ENCODE measurements at places on chromosomes 6 and 20.

DNA sequence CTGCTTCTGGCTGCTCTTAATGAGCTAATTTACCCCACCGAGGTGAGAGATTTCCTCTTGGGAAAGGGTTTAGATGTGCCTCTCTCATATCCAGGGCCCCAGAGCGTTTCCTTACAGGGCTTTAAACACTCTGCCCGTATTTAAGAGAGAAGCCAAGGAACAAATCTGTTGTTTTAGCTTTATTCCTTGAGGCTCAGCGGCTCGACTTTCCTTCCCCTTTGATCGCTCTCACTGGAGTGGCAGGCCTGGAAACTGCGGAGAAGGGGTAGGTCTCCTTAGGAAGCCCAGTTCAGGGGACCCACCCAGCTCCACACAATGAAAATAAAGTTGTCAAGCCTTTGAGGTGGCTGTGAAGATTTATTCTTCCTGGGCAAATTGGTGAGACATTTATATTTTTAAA lies 132.0 kb upstream of the JAG1 start:
- DNase-seq, result peak; percentile 8
- no peak overlapping the region for H3K27ac ChIP-seq
- H3K27me3 ChIP-seq, result no peaks in the 10 kb centered on the region
- H3K36me3 ChIP-seq, result no peaks in the 10 kb centered on the region
- H3K4me3 ChIP-seq, result no peak overlapping the region

GRCh38 chr6:39791850-39792539 lies at the start of gene DAAM2:
DAAM2 (plus strand) TSS chr6:39792376; CDS start chr6:39856303, 63,927 bp downstream.
- H3K4me3 ChIP-seq, result peak within 1 kb of the TSS; percentile 63
- no peaks in the 10 kb centered on the region for H3K36me3 ChIP-seq
- H3K27ac ChIP-seq, result no peak within 1 kb of the TSS
- peaks cover 20% of the 10 kb centered on the region for H3K27me3 ChIP-seq
- peak; percentile 66 for DNase-seq
- H3K4me1 ChIP-seq, result peaks cover 24% of the 10 kb centered on the region

DNA sequence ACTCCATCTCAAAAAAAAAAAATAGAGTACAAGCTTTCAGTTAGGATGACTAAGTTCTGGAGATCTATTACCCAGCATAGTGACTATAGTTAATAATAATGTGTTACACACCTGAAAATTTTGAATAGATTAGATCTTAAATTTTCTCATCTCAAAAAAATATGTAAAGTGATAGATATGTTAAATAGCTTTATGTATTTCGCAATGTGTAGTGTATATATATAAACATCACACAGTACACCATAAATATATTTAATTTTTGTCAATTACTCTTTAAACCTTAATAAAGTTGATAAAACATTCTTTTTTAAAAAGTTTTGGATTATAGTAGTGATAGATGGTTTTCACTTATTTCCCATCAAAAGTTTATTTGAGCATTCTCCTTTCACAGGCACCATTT lies 25.6 kb upstream of the LOC128125822 start:
- no peak overlapping the region for H3K27ac ChIP-seq
- no peaks in the 10 kb centered on the region for H3K4me1 ChIP-seq

- no peaks in the 10 kb centered on the region for H3K36me3 ChIP-seq
- DNase-seq, result no peak
- H3K27ac ChIP-seq, result no peak overlapping the region
- H3K4me3 ChIP-seq, result peak overlapping the region; percentile 83
- peaks cover 17% of the 10 kb centered on the region for H3K4me1 ChIP-seq
These were observed 1.2 kb downstream of the EYA2 start for GRCh38 chr20:46895906-46896242.

DNA sequence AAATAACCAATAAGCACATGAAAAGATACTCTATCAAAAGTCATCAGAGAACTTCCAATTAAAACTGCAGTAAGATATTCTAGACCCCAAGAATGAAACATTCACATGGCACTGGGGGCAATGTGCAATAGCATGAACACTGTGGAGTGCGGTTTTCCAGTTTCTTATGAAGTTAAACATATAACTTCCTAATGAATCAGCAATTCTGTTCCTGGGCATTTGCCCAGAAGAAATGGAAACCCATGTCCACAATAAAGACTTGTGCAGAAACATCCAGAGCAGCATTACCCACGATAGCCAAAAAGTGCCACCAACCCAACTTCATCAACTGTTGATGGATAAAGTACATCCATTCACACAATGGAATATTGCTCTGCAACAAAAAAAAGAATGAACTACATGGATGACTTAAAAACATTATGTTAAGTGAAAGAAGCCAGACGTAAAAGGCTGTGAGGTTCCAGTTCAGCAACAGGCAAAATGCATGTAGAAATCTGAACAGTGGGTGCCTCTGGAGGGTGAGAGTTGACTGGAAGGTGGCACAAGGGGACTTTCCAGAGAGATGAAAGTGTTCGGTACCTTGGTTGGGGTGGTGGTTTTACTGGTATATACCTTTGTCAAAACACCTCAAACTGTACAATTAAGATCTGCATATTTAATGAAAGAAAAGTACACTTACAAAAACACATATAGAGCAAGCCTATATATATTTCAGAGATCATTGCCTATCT lies 207.2 kb upstream of the ECI2 start:
- H3K27me3 ChIP-seq, result no peaks in the 10 kb centered on the region
- no peak for DNase-seq
- H3K27ac ChIP-seq, result no peak overlapping the region
- no peaks in the 10 kb centered on the region for H3K4me1 ChIP-seq
- no peak overlapping the region for H3K4me3 ChIP-seq

- no peaks in the 10 kb centered on the region for H3K36me3 ChIP-seq
- H3K27me3 ChIP-seq, result no peaks in the 10 kb centered on the region
- H3K4me1 ChIP-seq, result no peaks in the 10 kb centered on the region
- H3K4me3 ChIP-seq, result no peak overlapping the region
- DNase-seq, result no peak
These were observed 421.0 kb downstream of the TENT5A start for GRCh38 chr6:81331526-81331925.

DNA sequence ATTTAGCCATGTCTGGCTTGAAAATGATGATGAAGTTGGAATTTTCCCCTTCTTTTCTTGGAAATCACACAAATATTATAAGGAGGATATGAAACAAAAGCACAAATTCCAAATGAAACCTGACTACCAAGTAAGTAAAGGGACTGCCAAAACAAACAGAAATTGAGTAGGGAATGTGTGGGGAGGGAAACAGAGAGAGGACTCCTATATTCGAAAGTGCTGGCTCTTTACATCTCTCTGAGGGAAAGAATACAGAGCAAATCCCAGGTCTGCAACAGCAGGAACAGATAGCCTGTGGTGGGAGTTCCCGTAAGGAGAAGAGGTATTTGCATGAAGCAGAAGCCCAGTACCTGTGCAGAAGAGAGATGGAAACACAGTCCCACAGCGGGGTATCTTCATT lies 583.7 kb downstream of the EPM2A start:
- no peak for DNase-seq
- peaks cover 7% of the 10 kb centered on the region for H3K4me1 ChIP-seq
- no peak overlapping the region for H3K4me3 ChIP-seq

DNA sequence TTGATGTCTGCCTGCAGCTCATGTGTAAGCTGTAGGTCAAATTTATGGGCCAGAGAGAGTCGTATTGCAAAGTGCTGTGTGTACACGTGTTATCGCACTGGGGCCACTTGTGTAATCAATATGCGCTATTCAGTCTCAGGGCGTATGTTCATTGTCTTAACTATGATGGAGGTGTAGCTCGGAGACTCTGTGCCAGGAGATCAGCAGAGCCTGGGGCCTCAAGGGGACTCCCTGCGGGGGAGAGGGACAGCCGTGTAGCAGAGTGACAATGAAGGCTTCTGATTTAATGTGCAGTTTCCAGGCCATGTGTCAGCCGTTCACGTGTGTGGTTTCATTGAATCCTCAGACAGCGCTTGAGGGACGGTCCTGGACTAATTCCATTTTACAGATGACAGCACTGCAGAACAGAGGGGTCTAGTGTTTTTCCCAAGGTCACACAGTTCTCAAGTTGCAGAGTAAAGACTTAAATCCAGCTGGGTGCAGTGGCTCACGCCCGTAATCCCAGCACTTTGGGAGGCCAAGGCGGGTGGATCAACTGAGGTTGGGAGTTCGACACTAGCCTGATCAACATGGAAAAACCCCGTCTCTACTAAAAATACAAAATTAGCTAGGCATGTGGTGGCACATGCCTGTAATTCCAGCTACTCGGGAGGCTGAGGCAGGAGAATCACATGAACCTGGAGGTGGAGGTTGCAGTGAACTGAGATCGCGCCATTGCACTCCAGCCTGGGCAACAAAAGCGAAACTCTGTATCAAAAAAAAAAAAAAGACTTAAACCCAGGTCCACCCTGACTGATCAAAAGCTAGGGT lies 242.5 kb downstream of the PREX1 start:
- H3K36me3 ChIP-seq, result no peaks in the 10 kb centered on the region
- H3K27me3 ChIP-seq, result no peaks in the 10 kb centered on the region
- 0 out of 2 replicates have a peak, but pooled peaks cover 3% of the 10 kb centered on the region for H3K4me1 ChIP-seq

GRCh38 chr20:12434672-12435071 lies 517.0 kb downstream of the BTBD3 start:
- DNase-seq, result no peak
- H3K36me3 ChIP-seq, result no peaks in the 10 kb centered on the region
- H3K4me3 ChIP-seq, result no peak overlapping the region
- no peaks in the 10 kb centered on the region for H3K4me1 ChIP-seq
- H3K27ac ChIP-seq, result no peak overlapping the region

DNA sequence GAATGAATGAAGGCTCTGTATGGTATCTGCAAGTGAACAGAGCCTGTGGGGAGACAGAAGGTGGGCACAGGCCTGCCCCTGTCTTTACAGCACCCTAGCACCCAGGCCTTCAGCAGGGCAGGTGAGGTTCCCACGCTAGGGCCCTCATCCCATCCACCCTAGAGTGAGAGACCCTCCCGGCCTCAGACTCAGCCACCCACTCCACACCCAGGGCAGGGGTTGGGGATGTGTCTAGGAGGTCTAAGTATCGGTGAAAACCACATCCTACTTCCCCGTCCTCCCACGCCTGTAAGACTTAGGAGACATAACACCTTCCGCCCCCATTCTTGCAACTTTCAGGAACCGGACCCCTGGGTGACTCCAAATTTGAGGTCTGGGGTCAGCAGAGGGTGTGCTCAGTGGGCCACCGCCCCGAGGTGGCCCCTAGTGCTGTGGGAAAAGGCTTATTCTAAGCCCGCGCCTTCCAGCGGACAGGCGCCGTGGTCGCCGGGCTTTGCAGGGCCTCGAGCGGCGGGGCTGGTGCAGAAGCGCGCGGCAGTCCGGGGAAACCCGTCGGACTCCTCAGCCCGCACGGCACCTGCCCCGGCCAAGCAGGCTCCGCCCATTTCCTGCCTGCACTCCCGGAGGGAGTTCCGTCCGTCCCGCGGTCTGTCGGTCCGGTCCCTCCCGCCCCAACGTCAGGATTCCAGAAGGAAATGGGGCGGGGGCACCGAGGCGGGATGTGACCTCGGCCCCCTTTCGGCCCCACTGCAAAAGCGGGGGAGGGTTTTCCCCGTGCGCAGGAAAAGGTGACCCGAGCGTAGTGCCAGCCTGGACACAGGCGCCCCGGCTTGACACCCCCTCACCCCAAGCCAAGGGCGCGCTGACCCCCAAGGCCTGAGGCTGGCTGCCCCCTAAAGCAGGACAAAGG lies 868 bp downstream of the SAMD10 start:
- H3K4me1 ChIP-seq, result peaks cover 18% of the 10 kb centered on the region
- no peaks in the 10 kb centered on the region for H3K36me3 ChIP-seq

- H3K4me1 ChIP-seq, result peaks cover 3% of the 10 kb centered on the region
- H3K27ac ChIP-seq, result no peak overlapping the region
- DNase-seq, result no peak
- no peaks in the 10 kb centered on the region for H3K36me3 ChIP-seq
These were observed 25.0 kb downstream of the TAB2 start for GRCh38 chr6:149342525-149342924.

GRCh38 chr6:28531479-28532128 lies 5.9 kb downstream of the GPX5 start:
- H3K27me3 ChIP-seq, result no peaks in the 10 kb centered on the region
- H3K27ac ChIP-seq, result peak overlapping the region; percentile 3
- H3K4me3 ChIP-seq, result peak overlapping the region; percentile 10
- DNase-seq, result peak; percentile 85

- H3K27ac ChIP-seq, result no peak overlapping the region
- no peak overlapping the region for H3K4me3 ChIP-seq
- H3K36me3 ChIP-seq, result no peaks in the 10 kb centered on the region
- H3K4me1 ChIP-seq, result no peaks in the 10 kb centered on the region
- no peak for DNase-seq
These were observed 53.8 kb upstream of the SUPT3H start for GRCh38 chr6:45431317-45432065.

- no peak overlapping the region for H3K4me3 ChIP-seq
- peaks cover 31% of the 10 kb centered on the region for H3K4me1 ChIP-seq
- no peak for DNase-seq
These were observed 139.5 kb upstream of the BTBD3 start for GRCh38 chr20:11778206-11778570.

- no peak for DNase-seq
- peak overlapping the region; percentile 92 for H3K4me3 ChIP-seq
These were observed 858 bp upstream of the PTPRK start for GRCh38 chr6:128521282-128521632.

DNA sequence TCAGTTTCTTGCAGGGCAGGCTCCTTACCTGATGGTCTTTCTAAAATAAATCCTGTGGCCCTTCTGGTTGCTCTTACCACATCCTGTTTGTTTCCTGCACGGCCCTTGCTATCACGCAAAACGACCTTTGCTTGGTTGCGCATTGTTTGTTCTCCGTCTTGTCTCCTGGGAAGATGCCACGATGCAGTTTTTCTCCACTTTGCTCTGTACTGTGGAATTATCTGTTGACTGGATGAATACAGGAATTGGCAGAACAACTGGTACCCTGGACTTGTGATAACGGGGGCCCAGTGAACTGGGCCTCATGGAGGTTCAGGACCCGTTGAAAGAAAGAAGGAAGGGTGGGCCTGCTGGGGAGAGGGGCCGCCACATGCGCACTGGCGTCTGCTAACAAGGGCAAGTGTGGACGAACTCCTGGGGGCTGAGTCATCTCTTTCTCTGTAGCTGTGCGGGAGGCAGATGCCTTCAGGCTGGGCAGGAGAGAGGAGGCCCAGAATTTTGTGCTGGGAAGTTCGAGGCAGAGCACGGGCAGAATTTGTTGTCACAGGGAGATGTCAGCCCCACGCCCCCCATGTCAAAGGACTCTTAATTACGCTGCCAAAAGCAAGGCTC lies 139.9 kb downstream of the BMP7 start:
- no peaks in the 10 kb centered on the region for H3K36me3 ChIP-seq
- peaks cover 6% of the 10 kb centered on the region for H3K4me1 ChIP-seq
- DNase-seq, result no peak

DNA sequence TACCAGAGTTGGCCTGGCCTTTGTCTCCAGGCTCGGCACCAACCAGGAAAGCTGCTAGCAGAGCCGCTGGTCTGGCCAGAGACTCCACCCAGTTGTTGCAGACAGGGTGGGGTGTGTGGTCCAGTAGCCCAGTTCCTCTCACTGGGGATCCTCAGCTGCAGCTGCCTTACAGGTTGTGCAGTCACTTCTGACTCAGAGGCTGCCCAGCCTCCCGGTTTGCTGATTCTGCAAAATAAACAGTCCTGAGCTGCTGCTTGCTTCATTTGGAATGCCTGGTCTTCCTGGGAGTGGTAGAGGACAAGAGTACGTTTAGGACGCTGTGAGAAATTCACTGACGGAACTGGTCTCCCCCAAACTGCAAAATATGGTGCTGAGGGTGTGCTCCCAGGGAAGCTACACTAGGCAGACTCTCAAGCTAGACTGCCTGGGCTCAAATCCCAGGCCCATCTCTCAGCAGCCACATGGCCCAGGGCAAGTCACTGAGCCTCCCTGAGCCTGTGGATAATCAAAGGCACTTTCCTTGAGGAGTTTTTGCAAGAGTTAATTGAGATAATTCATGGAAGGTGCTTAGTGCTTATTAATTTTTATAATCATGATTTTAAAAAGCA lies 246.1 kb downstream of the TFAP2C start:
- no peak overlapping the region for H3K4me3 ChIP-seq
- H3K27me3 ChIP-seq, result no peaks in the 10 kb centered on the region
- no peaks in the 10 kb centered on the region for H3K36me3 ChIP-seq
- no peak for DNase-seq
- no peaks in the 10 kb centered on the region for H3K4me1 ChIP-seq

GRCh38 chr6:153538491-153538890 lies 407.4 kb upstream of the RGS17 start:
- no peaks in the 10 kb centered on the region for H3K27me3 ChIP-seq
- no peak overlapping the region for H3K27ac ChIP-seq
